Activated CD8-positive, alpha-beta memory T cell treated with anti-CD3 and anti-CD28 coated beads for 1 hour (primary cell): ENCODE measurements at places on chromosomes 12 and 14.

- DNase-seq: no peak
These were observed 65.0 kb upstream of the DDHD1 start for GRCh38 chr14:53218161-53218560.

- no peak for DNase-seq
These were observed 48.3 kb upstream of the KCNMB4 start for GRCh38 chr12:70317781-70318180.

- no peak for DNase-seq
These were observed 1.1 kb upstream of the PAPLN start for GRCh38 chr14:73236157-73236556.

- no peak for DNase-seq
These were observed 36.1 kb downstream of the CPSF6 start for GRCh38 chr12:69275471-69275891.

- peak; percentile 88 for DNase-seq
These were observed 4.1 kb upstream of the CCND2 start for GRCh38 chr12:4269279-4269991.

DNA sequence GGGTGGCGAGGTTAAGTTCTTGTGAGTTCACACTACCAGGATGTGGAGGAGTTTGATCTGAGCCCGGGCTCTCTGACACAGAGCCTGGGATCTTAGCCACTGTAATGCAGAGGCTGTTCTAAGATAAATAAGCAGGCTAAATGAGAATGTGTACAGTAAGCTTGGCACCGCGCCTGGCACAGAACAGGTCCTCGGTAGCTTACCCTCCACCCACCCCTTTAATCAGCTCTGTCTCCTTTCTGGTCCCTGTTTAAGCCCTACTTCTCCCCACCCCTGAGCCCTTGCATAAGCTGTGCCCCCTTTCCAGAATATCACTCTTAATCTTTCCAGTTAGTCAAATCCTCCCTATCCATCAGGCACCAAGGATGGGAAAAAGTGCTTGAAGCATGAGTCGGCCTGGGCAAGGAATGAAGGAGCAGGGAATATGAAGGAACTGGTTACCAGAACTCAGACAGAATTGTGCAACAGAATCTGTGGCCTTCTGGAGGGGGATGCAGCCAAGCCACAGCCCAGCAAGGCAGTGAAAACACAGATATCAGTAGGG is 32.8 kb upstream of the CMKLR1 start:
- DNase-seq: no peak

DNA sequence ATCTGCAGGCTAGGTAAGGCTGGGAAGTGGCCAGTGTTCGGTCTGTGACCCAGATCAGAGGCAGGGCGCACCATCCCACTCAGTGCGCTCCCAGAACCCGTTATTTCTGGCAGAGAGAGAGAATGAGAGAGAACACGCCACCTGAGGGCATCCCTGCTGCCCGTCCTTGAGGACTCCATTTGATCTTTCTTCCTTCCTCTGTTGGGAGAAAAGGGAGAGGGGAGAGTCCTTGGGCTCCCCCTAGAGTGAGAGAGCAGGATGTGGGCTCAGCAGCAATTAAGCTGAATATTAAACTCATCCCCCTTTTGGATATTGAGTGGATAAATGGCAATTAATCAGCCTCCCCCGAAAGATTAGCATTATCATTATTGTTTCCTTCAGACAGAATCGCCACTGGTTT is 70.6 kb downstream of the IFT43 start:
- no peak for DNase-seq

DNA sequence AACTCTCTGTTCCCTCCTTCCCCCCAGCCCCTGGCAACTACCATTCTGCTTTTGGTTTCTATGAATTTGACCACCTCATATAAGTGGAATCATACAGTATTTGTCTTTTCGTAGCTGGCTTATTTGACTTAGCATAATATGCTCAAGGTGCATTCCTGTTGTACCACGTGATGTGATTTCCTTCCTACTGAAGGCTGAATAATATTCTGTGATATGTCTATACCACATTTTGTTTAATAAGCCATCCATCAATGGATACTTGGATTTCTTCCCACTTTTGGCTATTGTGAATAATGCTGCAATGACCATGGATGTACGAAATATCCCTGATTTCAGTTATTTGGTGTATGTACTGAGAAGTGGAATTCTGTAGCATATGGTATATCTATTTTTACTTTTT is 16.3 kb downstream of the NDUFA9 start:
- DNase-seq: no peak

GRCh38 chr12:33052141-33053051 is 155.8 kb upstream of the PKP2 start:
- no peak for DNase-seq

DNA sequence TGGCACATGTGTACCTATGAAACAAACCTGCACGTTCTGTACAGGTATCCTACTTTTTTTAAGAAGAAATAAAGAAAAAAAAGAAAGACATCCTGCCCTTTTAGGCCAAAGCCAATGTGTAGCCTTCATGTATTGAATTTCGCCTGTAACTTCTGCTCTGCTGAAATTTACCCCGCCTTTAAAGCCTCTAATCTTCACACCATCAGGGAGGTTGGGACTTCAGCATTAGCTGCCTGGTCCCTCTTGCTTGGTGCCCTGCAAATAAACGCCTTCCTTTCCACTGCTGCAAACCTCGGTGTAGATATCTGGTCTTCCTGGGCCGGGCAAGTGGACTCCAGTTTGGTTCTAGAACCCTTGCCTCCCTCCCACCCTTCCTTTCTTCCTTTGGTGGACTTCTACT is 2.6 kb upstream of the KRT71 start:
- no peak for DNase-seq

- DNase-seq: no peak
These were observed 95.4 kb downstream of the TTC7B start for GRCh38 chr14:90720832-90721231.

DNA sequence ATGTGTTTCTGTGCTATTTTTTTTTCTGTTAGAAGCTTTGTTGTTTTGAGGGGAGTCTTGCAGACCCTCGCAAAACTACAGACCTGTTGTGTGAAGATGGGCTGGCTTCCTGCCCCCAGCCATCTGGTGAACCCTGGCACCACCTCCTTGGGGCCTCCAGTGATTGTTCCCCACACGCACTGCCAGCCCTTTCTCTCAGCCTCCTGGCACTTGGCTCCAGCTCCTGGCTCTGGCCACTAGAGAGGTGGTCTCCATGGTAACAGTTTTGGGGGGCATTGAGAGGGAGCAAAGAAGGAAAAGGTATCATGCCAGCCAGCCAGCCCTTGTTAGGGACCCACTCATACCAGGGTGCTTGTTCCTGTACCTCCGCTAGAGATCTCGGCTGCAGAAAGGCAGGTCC is 176.4 kb upstream of the RPH3A start:
- DNase-seq: no peak

DNA sequence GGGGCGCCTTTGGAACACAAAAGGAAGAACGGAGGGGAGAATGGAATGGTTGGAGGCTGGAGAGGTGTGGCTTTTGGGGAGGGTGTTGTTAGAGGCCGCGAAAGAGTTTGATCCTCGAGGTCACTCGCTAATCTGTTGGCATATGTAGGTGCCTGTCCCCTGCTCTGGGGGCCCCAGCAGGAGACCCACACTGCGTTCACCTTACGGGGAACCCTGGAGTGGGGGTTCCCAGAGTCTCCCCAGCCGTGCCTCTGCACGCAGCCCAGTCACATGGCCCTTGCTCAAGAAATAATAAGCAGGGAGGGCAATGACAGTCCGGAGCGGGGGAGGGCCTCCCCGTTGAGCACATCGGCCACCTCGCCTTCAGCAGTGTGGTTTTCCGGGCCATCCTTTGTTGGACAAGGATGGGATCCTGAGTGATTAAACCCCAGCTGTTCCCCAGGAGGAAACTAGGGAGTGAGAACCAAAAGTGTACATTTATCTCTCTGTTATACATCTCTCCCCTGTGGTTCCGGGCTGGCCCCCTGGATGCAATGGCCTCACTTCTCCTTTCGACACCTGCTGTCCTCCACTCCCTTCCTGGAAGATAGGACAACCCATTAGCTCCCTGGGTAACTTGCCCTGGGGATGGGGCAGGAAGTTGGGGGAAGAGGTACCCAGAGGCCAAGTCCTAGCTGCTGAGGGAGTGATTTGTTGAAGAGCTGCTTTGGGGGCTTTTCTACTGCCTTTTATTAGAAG is 1.3 kb downstream of the PLEKHG3 start:
- no peak for DNase-seq

GRCh38 chr12:12804011-12804410 is 9.1 kb upstream of the DDX47 start:
- DNase-seq: no peak

GRCh38 chr14:29663281-29663801 is 264.3 kb downstream of the PRKD1 start:
- DNase-seq: no peak

- DNase-seq: peak; percentile 11
These were observed 521 bp downstream of the MAP4K5 start for GRCh38 chr14:50531595-50532501.

- no peak for DNase-seq
These were observed 3.2 kb upstream of the MLH3 start for GRCh38 chr14:75054421-75054820.

DNA sequence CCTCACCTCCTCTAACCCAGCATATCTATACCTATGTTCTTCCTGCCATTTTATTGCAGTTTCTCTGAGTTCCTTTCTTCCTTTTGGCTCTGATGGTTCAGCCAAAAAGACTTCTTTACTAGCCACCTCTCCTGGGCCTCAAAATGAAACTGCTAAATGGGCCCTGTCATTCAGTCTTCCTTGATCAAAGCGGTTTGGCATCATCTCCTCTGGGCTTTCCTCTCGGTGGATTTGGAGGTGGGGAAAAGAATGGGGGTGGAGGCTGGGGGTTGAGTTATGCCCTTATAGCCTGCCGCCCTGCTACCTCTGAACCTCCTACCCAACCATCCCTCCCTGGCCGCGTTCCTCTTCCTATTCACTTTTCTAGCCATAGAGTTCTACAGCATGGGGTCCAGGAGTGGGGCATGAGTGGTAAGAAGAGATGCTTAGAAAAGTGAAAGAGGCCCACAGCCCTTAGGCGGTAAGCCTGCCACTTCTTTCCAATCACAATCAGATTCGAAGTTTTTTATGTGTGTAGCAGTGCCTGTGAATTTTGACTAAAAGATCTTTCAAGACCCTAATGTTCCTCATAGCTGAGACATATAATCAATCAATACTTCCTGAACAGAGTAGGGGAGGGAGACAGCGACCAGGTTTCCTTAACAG is 2.5 kb downstream of the AJUBA start:
- no peak for DNase-seq

DNA sequence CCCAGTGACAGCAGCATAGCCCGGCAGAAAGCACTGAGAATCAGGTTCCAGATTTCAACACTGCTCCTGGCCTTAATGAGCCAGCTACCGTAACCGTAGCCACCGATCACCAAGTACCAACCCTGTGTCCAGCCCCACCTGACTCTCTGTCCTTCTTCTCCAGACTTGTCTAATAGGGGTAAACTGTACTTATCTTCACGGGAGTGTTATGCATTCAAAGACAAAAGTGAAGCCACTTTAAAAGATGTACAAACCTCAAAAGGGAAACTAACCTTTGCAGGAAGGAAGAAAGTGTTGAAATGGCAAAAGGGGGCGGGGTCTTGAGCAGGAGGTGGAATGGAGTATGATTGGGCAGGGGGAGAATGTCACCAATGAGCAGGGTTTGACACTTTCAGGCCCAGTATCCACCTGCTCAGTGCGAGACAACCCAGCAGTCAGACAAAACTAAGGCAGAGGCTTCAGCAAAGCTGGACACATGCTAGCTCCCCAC is 226.1 kb downstream of the CHST11 start:
- DNase-seq: peak; percentile 41

DNA sequence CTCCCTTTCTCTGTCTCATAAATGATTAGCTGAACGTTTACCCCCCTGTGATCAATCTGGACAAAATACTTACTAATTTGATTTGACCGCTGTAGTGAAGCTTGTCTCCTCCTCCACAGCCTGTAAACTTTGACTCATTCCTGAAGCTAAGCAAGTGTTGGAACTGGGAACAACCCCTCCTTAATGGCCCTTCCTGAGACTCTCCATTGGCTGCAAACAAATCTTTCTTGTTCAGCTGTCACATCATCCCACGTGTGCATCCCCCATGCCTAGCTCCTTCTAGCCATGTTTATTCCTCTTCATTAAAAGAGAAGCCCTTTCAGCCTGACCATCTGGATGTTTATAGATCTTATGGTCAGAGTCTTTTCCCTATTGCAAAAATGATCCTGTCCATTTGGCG is 281.2 kb downstream of the RGS6 start:
- no peak for DNase-seq

DNA sequence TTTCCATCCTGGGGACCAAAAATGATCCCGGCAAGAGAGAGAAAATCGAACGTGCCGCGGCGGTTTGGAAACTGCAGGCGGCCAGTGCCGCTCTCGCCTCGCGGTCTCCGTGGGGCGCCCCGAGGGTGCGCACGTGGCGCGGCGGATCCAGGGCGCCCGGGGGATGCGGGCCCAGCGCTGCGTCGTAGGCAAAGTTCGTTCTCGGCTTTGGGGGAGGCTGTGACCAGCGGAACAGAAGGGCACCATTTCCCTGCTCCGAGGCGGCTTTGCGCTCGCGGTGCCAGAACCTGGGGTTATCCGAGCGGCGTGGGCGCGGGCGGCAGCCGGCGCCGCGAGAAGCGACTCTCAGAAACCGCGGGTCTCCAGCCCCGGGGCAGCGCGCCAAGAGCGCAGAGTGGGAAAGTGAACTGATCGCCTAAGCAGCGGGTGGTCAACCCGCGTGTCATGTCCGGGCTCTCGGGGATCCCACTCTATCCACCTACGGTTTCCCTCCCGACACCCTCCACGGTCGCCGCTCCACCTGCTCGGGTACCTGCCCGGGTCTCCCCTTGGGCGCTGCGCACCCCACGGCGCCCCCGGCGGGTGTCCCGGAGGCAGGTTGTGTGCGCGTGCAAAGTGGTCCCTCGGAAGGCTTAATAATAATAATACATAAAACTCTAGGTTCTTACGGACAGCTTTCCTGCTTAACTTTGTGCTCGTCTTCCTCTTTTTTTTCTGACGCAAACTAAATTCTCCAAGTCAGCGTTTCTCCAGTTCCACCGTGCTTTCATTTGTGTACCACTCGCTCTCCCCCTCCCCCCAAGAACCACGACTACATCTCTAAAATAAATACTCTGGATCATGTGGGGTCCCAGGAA is 1.2 kb downstream of the ESRRB start:
- no peak for DNase-seq

- DNase-seq: no peak
These were observed 13.9 kb upstream of the KRR1 start for GRCh38 chr12:75525263-75525662.
